NCI-H1694 treated with DMSO at 0.1 percent for 48 hours (cell line): ENCODE measurements at places on chromosomes 3 and 15.

DNA sequence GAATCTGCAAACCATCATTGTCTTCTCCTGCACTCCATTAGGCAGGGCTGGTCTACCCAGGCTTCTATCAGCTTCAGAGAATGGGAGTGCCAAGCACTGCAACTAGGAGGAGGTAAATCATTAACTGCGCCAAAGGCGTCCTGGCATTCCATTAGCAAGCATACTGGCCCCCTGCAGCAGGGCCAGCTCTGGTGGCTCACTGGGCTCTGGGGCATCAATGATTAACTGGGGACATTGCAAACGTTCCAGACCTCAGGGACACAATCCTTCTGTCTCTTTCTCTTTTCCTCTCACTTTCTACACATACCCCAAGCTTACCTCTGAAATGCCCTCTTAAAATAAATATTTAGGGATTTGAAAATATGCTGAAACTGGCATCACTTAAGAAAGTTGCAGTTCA, 129.0 kb downstream of the MYLK start:
- DNase-seq, result no peak

GRCh38 chr3:133138017-133138416, 99.8 kb downstream of the TMEM108 start:
- no peak for DNase-seq

GRCh38 chr3:10437272-10437994, 68.0 kb downstream of the ATP2B2 start:
- no peak for DNase-seq

- no peak for DNase-seq
Measured at GRCh38 chr3:176919836-176920765, 277.2 kb downstream of the TBL1XR1 start.

GRCh38 chr3:124483915-124484470, 246.3 kb upstream of the UMPS start:
- DNase-seq, result no peak

- no peak for DNase-seq
Measured at GRCh38 chr3:128273841-128274573, 120.7 kb downstream of the EEFSEC start.

- no peak for DNase-seq
Measured at GRCh38 chr3:27293939-27294338, 75.2 kb downstream of the NEK10 start.

- no peak for DNase-seq
Measured at GRCh38 chr3:190673148-190673547, 159.3 kb downstream of the IL1RAP start.

DNA sequence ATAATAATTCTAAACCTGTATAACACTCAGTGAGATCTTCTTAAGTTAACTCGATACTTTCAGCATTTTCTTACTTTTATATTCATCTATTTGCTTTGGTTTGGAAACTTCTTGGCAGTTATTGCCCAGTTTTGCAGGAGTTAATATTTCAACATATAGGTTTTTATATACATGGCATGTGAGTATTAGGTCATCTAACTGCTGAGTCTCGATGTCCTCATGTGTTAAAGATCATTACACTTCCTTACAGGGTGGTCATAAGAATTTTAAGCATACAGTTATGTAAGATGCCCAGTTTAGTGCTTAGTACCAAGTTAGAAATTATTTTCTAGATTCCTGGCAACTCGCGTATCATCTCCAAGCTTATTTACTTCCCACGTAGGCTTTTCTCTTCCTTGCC, 62.9 kb downstream of the TMEM39A start:
- no peak for DNase-seq

DNA sequence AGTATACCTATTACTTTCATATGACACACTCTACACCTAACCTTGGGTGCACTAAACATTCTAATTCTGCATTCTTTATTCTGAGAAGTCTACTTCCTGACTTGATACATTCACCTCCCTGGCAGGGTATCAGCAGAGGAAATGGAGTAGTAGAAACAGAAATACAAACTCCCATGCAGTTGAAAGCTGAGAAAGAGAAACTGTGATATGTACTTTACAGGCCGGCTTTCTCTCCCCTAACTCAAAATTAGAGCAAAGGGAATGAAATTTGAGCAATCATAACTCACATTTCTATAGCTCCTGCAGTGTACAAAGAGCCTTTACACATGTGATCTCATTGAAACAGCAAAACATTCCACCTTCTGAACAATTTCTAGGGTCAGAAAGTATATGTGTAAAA, 135.5 kb upstream of the COL8A1 start:
- DNase-seq, result no peak

- DNase-seq, result no peak
Measured at GRCh38 chr3:11930084-11930483, 74.1 kb upstream of the SYN2 start.

DNA sequence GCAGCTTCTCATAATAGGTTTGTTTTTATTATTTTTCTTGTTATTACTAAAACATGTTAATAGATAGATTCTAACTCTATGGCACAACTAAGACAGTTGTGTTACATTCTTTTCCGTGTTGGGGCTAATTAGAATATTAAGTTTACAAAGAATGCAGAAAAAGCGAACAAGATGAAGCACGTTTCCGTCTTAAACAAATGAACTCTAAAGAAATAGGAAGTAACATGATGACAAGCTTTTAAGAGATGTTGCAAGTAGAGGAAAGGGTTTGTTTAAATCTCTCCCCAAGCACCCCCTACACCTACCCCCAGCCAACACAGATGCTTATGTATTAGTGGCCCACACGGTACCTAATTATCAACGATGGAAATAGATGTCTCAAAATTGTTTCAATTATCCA, 207.1 kb downstream of the TP63 start:
- no peak for DNase-seq

DNA sequence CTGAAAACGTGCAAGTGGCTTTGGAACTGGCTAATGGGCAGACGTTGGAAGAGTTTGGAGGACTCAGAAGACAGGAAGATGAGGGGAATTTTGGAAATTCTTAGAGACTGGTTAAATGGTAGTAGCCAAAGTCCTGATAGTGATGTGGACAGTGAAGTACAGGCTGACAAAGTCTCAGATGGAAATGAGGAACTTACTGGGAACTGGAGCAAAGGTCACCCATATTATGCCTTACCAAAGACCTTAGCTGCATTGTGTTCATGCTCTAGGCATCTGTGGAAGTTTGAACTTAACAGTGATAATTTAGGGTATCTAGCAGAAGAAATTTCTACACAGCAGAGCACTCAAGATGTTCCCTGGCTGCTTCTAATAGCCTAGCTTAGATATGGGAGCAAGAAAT, 28.6 kb upstream of the SERPINI2 start:
- no peak for DNase-seq

DNA sequence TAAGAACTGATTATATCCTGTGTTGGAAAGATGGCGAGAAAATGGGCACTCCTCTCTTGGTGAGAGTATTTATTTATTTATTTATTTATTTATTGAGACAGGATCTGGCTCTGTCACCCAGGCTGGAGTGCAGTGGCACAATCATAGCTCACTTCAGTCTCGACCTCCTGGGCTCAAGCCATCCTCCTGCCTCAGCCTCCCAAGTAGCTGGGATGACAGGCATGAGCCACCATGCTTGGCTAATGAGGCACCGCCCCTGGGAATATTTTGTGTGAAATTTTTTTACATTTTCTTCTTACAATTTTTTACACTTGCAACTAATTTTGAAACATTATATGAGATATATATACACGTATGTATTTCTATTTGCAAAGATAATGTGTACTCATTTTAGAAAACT, 150.5 kb upstream of the PRR20G start:
- DNase-seq, result no peak

DNA sequence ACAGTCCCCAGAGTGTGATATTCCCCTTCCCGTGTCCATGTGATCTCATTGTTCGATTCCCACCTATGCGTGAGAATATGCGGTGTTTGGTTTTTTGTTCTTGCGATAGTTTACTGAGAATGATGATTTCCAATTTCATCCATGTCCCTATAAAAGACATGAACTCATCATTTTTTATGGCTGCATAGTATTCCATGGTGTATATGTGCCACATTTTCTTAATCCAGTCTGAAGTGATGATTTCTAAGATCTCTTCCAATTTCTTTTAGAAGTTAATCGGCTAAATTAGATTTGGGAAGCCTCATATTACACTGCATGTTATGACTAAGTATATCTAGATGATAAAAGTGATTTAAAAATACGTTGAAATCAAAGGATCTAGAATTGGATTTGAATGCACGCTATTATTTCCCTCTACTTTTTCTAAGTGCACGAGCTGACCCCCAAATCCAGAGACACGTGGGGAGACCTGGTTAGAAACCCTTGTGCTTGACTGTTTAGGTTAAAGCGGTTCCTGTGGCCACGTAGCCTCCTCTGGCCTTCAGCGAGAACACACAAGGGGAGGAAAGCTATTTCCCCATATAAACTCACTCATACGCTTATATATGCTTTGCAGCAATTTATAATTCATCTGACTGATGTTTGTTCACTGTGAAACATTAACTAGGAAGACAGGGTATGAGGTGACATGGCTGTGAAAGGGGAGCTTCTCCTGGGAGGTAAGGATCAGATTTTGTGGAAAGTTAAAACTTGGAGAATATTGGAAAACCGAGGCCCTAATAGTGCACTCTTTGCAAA, 243.8 kb downstream of the PDZRN3 start:
- no peak for DNase-seq

DNA sequence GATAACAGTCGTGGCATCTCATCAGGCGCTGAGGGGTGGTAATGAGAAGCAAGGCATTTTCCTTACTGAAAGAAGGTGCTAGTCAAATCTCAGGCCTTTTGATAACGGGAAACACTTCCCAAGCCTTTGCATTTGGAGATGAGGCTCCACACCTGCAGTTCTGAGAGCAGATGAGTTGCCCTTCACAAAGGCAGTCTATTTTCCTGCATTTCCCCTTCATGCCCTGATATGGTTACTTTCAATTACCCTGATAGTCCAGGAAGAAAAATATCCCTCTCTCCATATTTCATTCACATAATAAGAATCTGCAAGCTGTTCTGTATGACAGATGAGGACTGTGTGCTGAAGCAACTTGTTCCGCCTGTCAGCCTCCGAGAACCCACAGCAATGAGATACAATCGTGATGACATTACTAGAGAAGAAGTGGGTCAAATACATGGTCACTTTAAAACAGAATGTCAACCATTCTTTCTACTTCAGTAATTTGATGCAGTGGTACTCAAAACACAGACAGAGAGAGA, 25.0 kb downstream of the FHIT start:
- DNase-seq, result no peak

DNA sequence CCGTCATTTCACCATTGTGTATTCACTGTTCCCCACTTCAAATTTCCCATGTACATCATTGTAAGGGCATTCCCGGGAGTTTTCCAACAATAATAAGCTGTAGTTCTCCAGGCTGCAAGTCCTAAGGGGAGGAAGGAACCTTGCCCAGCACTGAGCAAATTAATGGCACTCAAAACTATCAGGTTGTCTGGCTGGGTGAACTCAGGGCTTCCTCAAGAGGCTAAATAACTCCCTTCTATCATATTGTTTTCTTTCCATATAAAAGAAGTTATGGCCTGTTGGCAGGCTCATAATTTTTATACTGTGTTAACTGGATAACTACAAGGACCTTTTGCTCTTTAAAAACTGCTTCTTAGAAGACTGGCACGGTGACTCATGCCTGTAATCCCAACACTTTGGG, 71.4 kb downstream of the SEMA6D start:
- no peak for DNase-seq

GRCh38 chr3:49563040-49563578, 8.8 kb downstream of the BSN start:
- no peak for DNase-seq

GRCh38 chr3:11021611-11022011, 29.1 kb downstream of the SLC6A1 start:
- DNase-seq, result no peak

- no peak for DNase-seq
Measured at GRCh38 chr15:74328331-74329056, 39.0 kb downstream of the CYP11A1 start.

DNA sequence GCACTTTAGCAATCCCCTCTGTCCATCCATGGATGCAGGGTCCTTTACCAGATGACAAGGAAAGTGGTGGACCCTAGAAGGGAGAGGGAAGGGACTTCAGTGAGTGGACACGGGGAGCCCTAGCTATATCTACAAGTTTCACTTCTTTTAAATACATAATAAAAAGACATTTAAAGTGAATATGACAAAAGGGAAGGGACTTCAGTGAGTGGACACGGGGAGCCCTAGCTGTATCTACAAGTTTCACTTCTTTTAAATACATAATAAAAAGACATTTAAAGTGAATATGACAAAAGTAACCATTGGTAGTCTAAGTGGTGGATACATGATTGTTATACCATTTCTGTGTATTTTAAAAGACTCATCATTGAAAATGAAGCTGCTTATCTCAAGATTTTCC, 81.9 kb upstream of the HES1 start:
- no peak for DNase-seq

DNA sequence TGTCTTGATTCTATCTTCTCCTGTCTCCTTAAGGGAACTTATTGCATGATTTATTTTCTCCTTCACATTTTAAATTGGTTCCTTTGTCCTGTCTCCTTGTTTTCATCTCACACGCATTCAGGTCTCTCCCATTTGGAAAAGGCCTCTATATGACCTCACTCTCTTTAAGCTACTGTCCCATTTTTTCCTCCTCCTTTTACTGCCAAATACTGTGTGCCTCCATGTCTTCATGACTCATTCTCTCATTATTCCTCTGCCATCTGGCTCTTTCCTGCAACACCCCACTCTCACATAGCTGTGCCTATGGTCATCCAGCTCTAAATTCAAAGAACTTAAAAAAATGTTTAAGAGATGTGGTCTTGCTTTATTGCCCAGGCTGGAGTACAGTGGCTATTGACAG, 48.0 kb downstream of the TYRO3 start:
- DNase-seq, result peak; percentile 28

DNA sequence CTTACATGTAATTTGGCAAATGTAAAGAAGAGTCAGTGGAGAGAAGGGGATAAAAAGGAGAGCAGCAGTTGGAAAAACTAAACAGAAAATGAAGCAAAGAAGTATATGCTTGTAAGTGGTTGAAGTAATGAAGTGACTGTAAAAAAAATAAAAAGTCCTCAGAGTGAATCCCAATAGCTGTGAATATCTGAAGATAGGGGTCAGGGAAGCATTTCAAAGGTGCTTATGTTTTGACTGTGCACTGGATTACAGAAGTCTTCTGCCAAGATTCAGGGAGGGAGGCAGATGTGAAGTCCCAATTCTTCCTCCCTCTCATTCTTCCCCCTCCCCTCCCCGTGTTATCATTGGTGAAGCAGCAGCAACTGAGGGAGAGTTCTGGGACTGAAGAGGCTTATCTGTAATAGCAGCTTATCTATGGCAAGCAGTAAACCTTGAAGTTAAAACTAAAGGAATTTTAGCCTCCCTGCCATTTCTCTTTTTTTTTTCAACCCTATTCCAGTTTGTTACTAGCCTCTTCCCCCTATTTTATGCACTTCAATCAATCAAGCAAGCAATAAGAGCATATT, 597.9 kb downstream of the IGSF11 start:
- no peak for DNase-seq
